ENCODE measurements at places on chromosomes 2 and 18.

DNA sequence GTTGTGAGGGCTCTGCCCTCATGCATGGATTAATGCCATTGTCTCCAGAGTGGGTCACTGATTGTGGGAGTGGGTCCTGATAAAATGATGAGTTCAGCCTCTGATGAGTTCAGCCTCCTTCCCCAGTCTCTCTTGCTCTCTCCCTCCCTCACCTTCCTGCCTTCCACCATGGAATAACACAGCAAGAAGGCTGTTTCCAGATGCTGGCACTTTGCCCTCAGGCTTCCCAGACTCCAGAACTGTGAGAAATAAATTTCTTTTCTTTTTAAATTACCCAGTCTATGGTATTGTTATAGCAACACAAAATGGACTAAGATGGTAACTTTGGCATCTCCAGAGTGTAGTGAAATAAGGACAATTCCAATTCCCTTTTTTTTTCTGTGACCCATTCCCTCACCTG, 47.1 kb upstream of the MAP4K3 start:
- DNase-seq: no peak

DNA sequence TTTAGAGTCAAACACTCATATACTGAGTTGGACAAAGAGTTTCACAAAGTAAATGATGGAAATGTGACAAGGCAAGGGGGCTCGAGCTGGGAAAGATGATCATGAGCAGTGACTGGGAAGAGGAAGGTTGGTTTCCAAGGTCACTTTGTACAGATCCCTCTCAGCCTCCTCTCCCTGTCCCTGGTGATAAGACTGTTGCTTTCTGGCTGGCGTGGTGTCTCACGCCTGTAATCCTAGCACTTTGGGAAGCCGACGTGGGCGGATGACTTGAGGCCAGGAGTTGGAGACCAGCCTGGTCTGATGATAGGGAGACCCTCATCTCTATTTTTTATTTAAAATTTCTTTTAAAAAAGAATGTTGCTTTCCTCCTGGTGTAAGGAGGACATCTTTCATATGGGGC, 86.6 kb upstream of the STPG4 start:
- no peak for DNase-seq

DNA sequence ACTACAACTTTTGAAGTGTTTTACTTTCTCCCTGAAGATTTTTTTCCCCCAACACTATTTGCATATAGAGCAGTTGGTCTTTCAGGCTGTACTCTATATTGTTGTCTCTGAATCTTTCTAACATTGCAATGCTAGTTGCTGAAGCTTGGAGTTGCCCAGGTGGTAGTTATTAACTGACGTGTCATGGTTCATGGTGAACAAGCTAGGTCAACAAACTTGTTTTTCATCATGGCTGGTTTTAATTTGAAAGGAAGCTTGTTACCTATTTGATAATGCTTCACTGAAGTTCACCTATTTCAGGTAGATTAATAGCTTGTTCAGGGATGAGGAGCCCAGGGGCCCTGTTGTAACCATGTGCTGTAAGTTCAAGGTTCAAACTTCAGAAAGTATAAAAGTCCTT, 158.8 kb upstream of the ZEB2 start:
- no peak for DNase-seq

DNA sequence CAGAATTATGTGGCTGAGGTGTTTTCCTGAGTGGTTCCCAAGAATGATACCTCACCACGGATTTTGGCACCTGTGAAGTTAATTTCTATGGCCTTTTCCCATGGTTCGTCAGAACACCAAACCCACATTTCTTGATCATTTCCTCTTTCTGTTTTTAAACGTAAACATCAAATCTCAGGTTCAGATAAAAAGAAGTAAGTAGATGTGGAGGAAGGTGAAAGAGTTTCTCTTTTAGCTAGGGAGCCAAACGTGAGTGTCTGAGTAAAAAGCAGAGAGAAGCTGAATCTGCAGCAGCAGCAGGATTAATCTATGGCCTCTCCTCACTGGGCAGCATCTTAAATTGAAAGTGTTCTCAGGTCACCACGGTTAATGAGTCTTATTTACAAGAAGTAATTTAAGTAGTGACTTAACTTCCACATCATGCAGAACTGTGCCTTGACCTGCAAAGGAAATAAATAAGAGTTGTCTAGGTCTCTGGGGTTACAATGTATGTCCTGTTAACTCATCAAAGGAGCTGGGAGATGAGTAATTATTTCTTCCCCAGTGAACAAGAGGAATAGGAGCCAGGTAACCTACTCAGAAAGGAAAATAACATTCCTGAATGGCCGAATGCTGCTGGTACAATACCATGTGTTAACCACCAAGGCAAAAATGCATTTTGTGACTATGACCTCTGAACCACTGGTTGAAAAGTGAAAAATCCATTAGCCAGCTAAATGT, 139.6 kb upstream of the NETO1 start:
- no peak for DNase-seq

DNA sequence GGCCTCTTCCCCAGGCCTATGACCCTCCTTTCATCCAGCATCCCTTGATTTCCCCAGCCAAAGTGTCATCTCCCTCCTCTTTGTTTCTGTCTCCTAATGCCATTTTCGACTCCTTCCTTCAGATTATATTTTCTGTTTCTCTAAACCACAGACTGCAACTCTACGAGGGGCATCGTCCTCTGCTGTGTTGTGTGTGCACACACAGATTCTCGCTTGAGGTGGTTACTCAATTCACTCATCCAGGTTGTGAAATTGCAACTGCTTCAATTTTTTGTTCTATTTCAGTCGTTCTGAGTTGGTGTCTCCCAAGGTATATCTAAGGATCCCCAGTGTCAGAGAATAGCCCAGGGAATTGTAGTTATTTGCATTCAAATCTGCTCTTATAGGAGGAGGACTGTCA, 113.5 kb upstream of the NDUFV2 start:
- DNase-seq: no peak

DNA sequence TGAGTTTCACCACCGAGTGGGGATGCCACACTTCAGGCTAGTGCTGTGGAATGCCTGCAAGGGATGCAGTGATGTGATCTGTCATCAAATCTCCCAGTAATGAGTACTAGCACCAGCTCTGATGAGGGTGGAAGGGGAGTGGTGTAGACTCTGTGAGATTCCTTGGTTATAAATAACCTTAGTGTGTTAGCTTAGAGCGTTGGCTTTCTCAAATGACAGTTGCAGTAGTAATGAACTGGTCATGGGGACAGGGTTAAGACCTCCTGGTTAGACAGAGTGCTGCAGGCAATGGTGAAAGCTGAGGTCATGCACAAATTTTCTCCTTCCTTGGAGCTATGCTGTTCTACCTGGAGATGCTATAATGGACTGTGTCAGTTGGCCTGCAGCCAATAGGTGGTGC, 1063.4 kb upstream of the CRIM1 start:
- no peak for DNase-seq

DNA sequence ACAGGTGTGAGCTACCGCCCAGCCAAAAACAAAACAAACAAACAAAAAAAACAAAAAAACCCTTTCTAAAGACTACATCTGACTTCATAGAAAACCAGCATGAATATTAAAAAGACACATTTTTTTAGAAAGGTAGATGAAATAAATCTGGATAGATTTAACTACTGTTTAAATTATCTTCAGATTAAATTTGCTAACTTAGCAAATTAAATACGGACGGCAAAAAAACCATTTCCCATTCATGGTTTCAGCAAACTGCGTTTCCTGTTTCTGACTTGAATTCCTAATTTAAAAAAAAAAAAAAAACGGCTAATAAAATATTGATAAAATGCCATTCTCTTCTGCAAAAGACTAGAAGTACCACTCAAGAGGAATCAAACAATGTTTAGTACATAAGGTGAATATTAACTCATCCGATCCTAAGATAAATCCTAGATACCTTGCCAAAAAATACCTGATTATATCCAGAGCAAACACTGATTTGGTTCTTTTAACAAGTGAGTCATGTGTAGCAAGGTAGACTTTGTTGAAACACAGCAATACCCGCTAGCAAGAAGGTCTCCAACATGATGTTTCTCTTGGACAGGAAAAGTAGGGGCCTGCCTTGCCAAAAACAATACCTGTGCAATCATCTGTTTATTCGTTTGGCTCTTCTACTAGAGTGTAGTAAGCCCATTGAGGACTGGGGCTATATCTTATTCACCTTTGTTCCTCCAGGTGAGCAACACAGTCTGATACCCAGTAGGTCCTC, 96.2 kb downstream of the BARD1 start:
- no peak for DNase-seq

DNA sequence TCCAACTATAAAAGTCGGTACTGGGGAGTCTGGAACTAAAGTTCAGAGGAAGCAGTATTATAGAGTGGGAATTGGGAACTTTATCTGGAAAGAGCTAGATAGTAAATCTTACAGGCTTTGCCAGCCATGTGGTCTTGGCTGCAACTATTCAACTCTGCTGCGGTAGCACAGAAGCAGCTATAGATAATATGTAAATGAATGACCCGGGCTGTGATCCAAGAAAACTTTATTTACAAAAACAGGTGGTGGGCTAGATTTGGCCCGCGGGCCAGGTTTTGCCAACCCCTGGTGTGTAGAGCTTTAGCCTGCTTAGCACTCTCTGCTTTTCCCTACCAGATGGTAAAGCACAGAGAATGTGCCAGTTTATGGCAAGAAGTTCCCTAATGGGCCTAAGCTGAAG, 70.8 kb downstream of the TNP1 start:
- DNase-seq: no peak

DNA sequence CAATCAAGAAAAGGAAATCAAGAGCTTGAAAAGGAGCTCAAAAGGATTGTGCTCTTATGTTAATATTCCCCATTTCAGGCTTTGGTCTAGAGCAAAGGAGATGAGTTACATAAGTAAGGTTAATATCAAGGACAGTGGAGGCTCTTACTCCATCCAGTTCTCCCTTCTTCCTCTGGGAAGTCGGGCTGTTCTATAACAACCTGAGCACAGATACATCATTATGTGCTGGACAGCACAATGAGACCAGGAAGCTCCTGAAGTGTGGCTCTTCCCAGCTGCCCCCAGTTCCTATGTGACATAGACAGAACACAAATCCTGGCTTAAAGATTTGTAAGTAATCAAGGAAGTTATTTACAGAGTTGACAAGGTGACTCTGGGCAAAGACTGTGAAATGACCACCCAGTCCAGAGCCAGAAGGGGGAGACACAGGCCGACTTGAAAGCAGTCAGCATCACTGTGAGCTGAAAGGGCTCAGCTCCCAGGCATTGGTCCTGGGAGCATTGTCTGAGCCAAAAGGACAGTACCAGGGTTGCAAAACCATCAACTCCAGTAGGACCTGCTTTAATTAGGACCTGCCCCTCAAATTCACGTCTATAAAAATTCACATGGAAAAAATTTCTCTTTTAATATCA, 917.6 kb upstream of the ACVR2A start:
- DNase-seq: no peak

DNA sequence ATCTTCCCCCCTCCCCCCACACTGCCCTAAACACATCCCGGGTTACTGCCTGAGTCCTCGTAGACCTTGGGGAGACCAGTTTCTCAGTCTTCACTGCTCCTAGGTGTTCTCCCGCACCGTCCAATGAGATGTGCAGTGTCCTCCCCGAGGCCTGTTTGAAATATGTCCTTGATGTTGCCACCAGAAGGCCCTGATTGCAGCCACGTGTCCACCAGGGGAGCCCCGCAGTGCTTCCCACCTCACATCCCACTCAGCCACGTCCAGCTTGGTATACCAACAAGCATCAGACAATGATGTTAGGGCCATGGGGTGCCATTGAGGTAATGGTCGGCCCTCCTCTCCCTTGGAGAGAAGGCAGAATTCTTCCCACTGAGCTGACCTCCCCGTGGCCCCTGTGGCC, 38.7 kb downstream of the TCF7L1 start:
- no peak for DNase-seq

- DNase-seq: no peak
These were observed 128.4 kb downstream of the IRS1 start for GRCh38 chr2:226671141-226671676.

DNA sequence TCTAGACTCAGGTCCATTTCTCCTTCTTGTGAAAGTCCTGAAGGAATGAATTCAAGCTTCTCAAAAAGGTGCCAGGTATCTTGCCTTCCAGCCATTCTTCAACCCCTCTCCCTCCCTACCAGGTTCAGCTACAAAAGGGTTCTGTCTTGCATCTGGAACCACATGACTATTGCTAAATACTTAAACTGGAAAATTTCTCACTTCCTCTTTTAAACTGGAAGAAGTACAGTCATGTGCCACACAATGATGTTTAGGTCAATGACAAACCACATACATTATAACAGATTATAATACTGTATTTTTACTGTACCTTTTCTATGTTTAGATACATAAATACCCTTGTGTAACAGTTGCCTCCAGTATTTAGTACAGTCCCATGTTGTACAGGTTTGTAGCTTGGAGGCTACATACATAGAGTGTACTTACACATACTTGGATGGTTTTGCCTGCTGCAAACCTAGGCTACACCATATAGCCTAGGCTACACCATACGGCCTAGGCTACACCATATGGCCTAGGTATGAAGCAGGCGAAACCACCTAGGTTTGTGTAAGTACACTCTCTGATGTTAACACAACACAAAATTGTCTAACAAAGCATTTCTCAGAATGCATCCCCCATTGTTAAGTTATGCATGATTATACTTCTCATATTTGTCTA, 142.0 kb upstream of the DNMT3A start:
- DNase-seq: no peak

GRCh38 chr2:128164311-128164710, 73.3 kb downstream of the UGGT1 start:
- no peak for DNase-seq

GRCh38 chr18:52391810-52392559, 52.0 kb downstream of the DCC start:
- DNase-seq: no peak

GRCh38 chr2:218605432-218605831, 2.3 kb upstream of the PLCD4 start:
- no peak for DNase-seq

- DNase-seq: peak; percentile 66
These were observed 38.1 kb upstream of the B4GALT6 start for GRCh38 chr18:31722369-31722957.

DNA sequence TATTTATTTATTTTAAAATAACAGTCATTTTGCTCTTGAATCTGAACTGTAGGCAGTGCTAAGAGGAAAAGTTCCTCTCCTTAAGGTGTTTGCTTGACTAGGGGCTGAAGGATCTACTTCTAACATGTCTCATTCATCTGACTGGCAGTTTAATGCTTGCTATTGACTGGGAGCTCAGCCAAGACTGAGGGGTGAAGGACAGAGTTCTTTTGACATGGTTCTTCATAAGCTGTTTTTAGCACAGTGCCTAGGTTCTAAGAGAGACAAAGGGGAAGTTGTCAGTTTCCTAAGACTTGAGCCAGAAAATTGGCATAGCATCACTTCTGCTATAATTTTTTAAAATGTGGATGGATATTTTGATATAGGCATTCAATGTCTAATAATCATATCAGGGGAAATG, 73.0 kb downstream of the COMMD1 start:
- no peak for DNase-seq

- no peak for DNase-seq
These were observed 79.8 kb downstream of the MAPK4 start for GRCh38 chr18:50639711-50640110.

GRCh38 chr2:199041-199966, 64.5 kb downstream of the SH3YL1 start:
- no peak for DNase-seq

DNA sequence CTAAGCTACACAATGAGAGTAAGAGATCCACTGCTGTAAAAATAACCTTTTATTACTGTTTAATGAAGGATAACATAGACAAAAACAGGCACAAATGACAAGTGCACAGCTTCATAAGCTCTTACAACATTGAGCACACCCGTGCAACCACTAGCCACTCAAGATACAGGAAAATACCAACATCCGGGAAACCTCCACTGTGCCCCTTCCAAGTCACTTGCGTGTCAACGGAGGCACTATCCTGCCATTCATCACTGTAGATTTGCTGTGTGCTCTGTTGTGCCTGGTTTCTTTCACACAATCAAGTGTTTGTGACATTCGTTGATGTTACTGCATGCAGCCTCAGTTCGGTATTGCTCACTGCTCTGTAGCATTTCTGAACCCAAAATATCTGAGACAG, 292.9 kb upstream of the MYT1L start:
- no peak for DNase-seq
